Stimulated activated CD4-positive, alpha-beta T cell treated with anti-CD3 and anti-CD28 coated beads, TNF-alpha, amount 100 ng/mL, for 1 hour (primary cell): ENCODE measurements at places on chromosomes 2 and 18.

- DNase-seq: no peak
Measured at GRCh38 chr2:148515976-148516375, 128.6 kb upstream of the EPC2 start.

DNA sequence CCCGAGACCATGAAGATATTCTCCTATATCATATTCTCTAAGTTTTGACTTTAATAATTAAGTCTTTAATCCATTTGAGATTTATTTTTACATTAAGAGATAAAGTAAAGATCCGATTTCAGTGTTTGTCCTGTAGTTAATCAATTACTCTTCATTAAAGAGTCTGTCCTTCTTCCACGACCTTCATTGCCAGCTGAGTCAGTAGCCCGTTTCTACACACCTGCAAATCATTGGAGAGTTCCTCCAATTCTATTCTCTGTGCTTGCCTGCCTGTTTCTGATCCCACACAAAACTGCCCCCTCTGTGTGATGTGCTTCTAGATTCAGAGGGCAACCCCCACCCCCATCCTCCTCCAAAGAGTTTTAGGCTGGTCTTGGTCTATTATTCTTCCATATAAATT is 119.2 kb downstream of the KCNF1 start:
- DNase-seq: no peak

DNA sequence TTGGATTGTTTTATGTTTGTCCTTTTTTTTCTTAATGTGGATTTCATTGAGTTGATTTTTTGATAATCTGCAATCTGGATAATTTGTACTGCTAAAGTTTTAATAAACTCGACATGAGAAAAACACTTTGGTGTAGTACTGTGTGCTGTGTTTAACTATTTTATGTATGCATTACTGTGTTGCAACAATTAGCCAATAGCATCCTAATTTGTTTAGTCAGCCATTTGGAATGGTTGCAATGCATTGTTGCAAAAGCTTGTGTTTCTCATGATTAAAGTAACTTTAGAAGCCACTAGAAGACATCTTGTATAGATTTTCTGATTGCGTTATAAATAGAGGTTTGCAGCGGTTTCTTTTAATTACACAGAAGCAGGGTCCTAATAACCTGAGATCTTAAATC is 53.5 kb downstream of the PPIG start:
- DNase-seq: no peak

DNA sequence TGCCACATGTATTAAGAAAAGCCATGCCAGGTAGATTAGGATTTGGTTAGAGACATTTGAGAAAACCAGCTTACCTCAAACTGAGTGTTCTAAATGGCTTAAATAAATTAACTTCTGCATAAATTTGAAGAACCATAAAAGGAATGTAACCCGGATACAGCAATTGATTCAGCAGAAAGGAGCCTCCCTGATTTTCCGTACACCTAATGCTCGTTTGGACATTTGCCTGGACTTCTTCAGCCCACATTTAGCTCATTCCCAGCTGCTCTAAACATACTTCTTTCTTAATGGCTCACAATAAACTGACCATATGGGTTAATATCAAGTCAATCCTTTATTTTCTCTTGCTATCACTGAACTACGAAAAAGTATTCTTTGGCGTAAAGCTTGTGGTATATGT is 392.4 kb downstream of the ZNF516 start:
- DNase-seq: no peak

GRCh38 chr2:181430406-181431118 is 26.6 kb upstream of the ITGA4 start:
- DNase-seq: no peak

- no peak for DNase-seq
Measured at GRCh38 chr18:2589345-2590068, 18.1 kb downstream of the NDC80 start.
